Vagina (tissue), 2 donors: ENCODE measurements at places on chromosomes 4 and X.

DNA sequence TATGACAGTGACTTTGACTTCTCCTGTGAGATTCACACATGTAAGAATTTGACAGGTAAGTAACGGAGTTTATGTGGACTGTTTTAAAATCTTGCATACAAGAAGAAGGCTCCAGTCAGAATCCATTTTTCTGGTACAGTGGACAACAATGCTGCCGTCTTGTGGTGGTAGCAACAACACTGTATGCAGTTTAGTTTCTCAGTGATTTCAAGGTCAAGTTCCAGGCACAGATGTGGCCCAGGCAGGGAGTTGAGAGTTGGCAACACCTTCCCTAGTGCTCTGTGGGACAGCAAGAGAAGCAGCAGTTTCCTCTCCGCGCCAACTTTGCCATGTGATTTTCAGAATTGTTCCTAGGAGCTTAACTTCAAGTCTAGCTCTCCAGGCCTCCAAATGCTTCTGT lies 56.0 kb upstream of the STPG2 start:
- no peak for DNase-seq

DNA sequence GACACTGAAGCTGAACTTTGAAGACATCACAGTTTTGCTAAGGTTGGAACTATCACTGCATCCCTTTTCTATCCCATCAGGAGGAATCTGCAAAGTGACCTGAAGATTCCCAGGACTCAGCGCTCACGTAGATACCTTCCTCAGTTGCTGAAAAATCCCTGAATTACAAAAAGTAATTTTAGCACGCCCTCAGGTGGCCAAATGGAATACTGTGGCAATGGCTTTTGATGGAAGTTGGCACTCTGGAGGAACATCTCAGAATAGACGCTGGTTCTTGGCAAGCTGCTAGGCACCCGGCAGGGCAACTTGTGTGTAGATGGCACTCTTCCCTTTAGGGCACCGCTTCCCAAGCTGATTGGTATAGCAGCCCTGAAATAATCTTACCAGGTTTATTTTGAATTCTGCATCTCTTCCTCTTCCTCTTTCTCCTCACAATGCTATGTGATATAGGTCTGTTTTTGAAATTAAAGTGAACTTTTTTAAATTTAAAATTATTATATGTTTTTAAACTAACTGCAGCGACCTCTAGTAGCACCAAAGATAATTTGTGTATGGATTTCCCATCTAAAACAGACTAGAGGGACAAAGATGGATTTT lies 16.3 kb upstream of the ESX1 start:
- DNase-seq = no peak

- no peak for DNase-seq
Measured at GRCh38 chrX:66008328-66008970, 31.4 kb downstream of the VSIG4 start.

DNA sequence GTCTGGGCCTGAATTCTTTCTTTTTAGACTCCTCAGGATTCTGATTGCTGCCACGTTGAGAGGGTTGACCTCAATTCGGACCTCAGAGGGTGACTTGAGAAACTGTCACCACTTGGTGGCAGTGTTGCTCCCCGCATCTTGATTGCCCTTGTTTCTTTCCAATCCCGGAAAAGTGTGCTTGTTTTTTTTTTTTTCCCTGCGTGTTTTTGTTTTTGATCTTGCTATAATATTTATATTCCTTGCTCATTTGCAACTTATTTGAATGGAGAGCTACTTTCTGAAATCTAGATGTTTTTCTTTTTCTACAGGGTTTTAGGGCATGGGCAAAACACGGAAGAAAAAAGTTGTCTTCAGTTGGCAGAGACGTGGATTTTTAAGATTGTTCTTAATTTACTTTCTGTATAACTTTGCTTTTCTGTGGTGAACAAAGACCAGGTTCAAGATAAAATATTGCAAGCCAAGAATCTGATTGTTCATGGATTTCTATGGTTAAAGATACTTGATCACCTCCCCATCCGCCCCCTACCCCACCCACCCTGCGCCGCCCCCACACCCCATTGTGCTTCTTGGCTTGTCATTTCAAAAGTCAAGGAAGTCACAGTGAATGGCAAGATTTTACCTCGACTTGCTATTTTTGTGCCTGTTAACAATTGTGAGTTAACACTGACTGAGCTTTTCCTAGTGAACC lies 102.0 kb downstream of the PTTG2 start:
- DNase-seq = no peak

- no peak for DNase-seq
Measured at GRCh38 chr4:947491-947971, 15.3 kb downstream of the TMEM175 start.
